ENCODE measurements at places on chromosomes 7 and 10.

DNA sequence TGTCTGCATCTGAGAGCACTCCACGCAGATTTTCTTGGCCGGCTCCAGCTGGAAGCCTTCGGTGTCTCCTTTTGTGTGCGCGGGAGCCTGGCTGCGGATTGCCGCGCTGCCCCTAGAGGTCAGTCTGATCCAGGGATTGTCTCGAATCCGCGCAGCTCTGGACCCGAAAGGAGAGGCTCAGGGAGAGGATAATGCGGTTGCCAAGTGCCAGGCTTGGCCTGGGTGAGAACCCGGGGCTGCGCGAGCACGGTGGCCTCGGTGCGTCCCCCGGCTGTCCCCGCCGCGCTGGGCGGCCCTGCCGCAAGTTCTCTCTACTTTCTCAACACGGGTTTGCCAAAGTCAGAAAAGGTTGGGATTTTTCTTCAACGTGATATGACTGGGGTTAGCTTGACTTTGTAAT is 140.9 kb downstream of the ADCYAP1R1 start:
- DNase-seq, result no peak

DNA sequence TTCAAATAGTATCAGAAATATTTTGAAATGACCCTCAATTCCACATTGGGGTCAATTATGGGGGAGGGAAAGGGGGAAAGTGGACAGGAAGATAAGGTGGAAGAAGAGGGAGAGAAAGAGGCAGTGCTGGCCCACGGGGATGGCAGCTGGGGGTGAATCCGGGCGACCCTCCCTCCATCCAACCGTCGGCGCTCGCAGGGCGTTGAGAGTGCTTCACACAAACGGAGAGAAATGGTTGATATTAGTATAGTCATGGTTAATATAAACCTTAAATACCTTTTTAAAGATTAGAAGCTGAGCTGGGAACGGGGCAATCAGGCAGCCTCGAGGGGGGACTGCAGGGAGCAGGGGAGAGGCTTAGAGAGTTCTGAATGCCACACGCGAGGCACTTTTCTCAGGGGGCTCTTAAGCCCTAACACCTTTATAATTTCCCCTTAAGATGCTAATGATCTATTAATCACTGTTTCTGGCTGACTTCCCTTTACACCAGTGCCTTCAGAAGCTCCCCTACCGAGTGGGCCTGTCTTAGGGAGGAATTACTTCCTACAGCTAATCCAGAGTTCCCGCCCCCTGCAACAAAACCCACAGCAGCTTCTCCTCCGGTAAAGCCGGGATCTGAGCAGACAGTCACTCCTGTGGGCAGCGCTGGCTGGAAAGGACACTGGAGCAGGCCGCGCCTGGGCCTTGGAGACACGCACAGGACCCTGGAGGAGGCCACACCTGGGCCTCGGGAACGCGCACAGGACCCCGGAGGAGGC is 39.5 kb downstream of the PRKAG2 start:
- DNase-seq, result no peak

- DNase-seq, result no peak
Observed at GRCh38 chr10:85596389-85596788, 770.2 kb downstream of the GRID1 start.

DNA sequence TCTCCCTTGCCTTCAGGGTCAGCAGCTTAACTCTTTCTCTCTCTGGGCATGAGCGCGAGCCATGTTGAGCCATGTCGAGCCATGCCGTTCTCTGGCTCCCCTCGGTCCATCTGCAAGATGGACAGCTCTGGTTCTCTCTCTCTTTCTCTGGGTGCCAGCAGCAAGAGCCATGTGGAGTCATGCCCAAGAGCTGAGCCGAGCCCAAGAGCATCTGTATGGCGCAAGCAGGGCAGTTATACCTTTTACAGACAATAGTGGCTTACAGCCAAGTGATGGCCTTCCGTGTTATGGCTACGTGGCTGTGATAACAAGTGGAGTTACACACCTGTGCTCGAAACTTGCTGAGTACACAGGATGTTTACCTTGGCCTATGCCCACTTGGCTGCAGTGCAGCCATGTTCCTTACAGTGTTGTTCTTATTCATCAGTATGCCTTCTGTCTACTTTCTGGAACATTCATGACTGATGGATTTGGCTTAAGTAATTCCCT is 327.7 kb downstream of the GLRX3 start:
- DNase-seq, result no peak

DNA sequence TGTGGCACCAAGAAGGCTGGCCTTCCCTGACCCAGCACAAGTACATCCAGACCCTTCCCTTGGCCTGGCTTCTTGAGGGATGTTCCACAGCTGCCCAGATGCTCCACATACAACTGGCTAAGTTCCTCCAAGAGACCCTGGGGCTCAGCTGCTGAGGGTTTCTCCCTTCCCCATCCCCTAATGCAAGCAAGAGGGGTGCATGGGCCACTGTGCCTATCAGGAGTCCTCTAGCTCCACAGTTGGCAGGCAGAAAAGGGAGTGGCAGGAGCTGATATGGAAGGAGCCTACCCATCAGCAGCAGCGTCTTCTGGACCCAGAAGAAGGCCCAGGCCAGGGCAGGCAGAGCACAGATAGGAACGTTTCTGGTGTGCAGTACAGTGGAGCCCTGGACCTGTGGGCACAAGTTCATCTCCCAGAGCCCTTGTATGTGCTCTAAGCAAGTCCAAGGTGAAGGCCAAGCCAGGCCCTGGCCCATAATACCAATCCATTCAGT is 26.2 kb downstream of the VSIR start:
- DNase-seq, result no peak

- no peak for DNase-seq
Observed at GRCh38 chr10:2985729-2986232, 81.6 kb upstream of the PFKP start.

DNA sequence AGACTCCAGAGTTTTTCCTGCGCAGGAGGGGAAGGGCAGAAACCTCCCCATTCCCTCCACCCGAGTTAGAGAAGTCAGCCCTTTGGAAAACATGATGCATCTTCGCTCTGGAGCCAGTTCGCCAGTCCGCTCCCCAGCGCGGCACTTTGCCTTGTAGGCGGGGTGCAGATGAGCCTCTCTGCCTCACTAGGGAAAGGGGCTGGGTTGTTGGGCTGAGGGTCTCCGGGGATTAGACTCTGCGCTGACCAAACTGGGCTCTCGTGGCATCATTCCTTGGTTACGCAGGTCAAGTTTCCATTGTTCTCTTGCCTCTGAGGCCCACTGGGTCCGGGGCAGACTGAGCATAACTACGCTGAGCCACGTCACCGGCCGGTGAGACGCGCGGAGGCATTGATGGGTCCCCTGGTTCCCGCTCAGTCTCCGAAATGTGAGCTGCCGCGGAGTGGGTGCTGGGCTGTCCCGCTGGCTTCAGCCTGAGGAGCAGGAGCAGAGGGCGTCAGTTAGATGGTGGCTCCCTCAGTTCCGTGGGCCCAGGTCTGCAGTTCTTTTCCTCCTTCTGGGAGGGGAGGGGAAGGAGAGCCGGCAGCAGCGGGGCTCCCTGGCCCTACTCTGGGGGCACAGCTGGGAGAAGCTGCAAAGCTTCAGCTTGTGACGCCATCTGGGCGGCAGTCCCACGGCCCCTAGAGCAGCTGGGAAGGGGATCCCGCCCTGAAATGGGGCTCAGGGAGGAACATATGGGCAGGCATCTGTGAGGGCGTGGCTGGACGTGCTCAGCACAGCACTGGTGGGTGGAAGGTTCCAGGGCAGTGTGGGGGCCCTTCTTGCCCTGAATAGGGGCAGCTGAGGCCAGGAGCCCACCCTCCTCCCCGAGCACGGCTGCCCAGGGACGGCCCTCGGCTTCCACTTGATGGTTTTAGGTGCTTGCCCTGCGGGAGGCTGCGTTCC is 121.3 kb upstream of the BTBD16 start:
- DNase-seq, result no peak

Data from activated T-helper 2 cell treated with anti-CD3 and anti-CD28 coated beads, Interferon-gamma antibody, Interleukin-2, Interleukin-4, amounts not matched to agents 10 μg/mL and 5 μg/mL and 100 μg/mL, durations not matched to agents 14 hours and 24 hours and 36 hours (primary cell).